Fibroblast of lung (primary cell): ENCODE measurements at places on chromosomes 11 and 22. TPM values are rescaled to one million over a fixed set of nuclear protein-coding genes. Genes with fewer than 3 reads are reported as not detected.

Gene EXPH5
- 1.8 and 11.2 TPM in 2 replicates for total RNA-seq

Gene WNT11
- total RNA-seq = 0.33 and 0.51 TPM in 2 replicates

Gene MS4A4A
- total RNA-seq = not detected in 2 replicates

Gene NXPE1
- not detected in 2 replicates for total RNA-seq

Gene SERHL2
- 3.3 and 4.6 TPM in 2 replicates for total RNA-seq

Gene OTOG
- total RNA-seq = not detected in 2 replicates

Gene MS4A7
- 0.26 TPM in 1 of 2 replicates, not detected in the other for total RNA-seq

Gene PHETA2
- total RNA-seq = 20.0 and 24.9 TPM in 2 replicates

Gene FJX1
- total RNA-seq = 8.7 and 10.4 TPM in 2 replicates

Gene MRGPRX4
- not detected in 2 replicates for total RNA-seq

Gene APOBEC3F
- 6.2 and 7.8 TPM in 2 replicates for total RNA-seq

Gene KDM4E
- not detected in 2 replicates for total RNA-seq

GRCh38 chr11:72232260-72233055 is 7.9 kb downstream of the INPPL1 start:
- DNase-seq = no peak

GRCh38 chr22:47199261-47199978 is 437.0 kb downstream of the TBC1D22A start:
- no peak for DNase-seq

DNA sequence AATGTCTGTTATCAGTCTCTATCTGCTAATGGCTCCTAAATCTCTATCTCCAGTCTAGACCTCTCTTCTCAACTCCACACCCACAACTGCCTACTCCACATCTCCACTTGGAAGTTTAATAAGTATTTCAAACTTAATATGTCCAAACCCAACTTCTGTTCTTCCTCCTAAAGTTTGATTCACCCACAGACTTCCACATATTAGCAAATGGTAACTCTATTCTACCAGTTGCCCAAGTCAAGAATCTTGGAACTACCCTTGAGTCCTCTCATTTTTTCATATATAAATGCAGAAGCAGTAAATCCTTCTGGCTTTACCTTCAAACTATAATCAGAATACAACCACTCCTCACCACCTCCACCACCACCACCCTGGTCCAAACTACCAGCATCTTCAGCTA is 6.7 kb upstream of the JAML start:
- no peak for DNase-seq

- no peak for DNase-seq
Measured at GRCh38 chr11:78140392-78141077, 1.1 kb upstream of the ALG8 start.

- DNase-seq = no peak
Measured at GRCh38 chr22:47297261-47298016, 535.0 kb downstream of the TBC1D22A start.

GRCh38 chr11:3099178-3099577 is 42.0 kb upstream of the CARS1 start:
- no peak for DNase-seq

DNA sequence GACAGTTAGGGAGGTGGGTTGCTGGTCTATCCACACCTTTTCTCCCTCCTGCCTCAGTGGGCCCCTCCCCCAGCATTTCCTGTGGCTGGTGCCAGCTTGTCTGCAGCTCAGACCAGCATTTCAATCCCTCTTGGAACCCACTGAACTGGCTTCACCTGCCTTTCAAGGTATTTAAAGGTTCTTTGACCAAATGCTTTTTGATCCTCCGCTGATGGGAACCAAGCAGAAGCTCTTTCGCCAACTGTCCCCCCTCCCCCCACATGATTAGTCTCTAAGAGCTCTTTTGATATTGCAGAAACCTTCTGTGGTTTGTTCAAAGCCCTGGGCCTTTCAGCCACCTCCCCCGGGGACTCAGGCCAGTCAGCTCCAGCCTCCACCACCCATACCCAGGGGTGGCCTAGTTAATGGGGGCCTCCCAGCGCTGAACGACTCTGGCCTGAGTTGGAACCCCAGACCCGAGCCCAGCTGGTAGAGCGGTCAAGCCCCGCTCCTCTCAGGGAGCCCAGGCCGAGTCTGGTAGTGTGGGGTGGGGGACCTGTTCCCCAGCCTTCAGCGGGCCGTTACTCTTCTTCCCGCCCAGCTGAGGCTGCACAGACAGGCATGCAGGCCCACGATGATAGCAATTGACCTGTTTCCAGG is 6.0 kb upstream of the SYT7 start:
- no peak for DNase-seq

GRCh38 chr11:75349521-75350116 is 1.8 kb downstream of the ARRB1 start:
- DNase-seq = no peak

DNA sequence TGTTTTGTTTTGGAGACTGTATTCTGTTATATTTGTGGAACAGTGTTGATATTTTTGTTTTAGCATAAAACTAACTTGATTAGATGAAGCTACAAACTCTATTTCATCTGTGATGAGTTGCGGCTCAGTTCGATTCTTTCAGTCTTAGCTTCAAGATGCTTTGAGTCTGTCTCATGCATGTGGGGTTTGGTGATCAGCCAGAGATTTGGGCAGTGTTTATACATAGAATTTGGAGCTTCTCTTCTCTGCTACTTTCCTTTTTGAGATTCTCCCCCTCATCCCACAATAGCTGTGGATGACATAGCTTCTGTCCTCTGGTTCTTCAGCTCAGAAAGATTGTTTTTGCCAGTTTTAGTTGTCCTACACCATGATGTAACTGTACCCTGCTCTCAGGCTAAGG is 90.4 kb downstream of the ARHGAP20 start:
- peak; percentile 4 for DNase-seq

- DNase-seq = peak; percentile 65
Measured at GRCh38 chr11:9982796-9983579, 311.0 kb downstream of the SBF2 start.

- no peak for DNase-seq
Measured at GRCh38 chr22:37023743-37024338, 4.3 kb downstream of the MPST start.

DNA sequence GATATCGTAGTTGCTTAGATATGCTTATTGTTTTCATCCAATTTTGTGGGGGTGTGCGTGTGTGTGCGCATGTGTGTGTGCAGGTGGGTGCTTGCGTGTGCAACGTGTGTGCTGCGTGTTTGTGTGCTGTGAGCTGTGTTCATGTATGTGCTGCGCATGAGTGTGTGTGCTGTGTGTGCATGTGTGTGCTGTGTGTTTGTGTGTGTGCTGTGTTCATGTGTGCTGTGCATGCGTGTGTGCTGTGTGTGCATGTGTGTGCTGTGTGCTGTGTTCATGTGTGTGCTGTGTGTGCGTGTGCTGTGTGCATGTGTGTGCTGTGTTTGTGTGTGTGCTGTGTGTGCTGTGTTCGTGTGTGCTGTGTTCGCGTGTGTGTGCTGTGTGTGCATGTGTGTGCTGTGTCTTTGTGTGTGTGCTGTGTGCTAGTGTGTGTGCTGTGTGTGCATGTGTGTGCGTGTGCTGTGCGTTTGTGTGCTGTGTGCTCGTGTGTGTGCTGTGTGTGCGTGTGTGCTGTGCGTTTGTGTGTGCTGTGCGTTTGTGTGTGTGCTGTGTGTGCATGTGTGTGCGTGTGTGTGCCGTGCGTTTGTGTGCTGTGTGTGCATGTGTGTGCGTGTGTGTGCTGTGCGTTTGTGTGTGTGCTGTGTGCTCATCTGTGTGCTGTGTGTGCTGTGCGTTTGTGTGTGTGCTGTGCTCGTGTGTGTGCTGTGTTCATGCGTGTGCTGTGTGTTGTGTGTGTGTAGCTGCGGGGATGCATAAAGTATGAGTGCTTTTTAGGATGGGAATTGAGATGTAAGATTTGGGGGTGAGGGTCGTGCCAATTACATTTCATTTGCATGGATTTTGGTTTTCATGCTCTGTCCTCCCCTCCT is 7.6 kb downstream of the IGF2 start:
- DNase-seq = no peak

DNA sequence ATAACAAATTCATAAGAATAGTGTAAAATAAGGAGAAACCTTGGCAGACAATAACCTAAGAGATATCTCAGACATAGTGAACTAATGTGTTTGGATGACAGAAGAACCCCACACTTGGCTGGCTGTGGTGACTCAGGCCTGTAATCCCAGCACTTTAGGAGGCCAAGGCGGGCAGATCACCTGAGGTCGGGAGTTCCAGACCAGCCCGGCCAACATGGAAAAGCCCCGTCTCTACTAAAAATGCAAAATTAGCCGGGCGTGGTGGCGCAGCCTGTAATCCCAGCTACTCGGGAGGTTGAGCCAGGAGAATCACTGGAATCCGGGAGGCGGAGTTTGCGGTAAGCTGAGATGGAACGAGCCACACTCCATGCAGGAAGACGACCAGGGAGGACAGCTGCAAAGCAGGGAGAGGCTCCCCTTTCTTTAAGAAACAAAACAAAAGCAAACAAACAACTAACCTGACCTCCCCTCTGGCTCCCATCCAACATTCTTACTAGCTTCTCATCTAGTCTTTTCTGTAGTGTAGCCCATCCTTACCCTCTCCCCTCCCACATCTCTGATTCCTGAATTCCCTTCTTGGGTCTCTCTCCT is 84.2 kb downstream of the ZNF280B start:
- no peak for DNase-seq

GRCh38 chr11:823441-824291 is 4.1 kb upstream of the CRACR2B start:
- DNase-seq = no peak

- DNase-seq = peak; percentile 100
Measured at GRCh38 chr11:43920598-43921419, 21.6 kb upstream of the C11orf96 start.

DNA sequence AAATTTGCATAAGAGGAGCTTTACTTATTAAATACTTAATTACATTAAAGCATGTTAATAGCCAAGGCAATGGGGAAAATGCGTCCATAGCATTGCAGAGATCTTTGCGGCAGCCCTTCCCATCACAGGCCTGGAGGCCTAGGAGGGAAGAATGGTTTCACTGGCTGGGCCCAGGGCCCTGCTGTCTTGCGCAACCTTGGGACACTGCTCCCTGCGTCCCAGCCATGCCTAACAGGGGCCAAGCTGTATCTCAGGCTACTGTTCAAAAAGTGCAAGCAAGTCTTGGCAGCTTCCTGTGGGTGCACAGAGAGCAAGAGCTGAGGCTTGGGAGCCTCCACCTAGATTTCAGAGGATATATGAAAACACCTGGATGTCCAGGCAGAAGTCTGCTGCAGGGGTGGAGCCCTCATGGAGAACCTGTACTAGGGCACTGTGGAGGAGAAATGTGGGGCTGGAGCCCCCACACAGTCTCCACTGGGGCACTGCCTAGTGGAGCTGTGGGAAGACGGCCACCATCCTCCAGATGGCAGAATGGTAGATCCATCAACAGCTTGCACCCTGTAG is 46.0 kb downstream of the THAP12 start:
- DNase-seq = no peak

DNA sequence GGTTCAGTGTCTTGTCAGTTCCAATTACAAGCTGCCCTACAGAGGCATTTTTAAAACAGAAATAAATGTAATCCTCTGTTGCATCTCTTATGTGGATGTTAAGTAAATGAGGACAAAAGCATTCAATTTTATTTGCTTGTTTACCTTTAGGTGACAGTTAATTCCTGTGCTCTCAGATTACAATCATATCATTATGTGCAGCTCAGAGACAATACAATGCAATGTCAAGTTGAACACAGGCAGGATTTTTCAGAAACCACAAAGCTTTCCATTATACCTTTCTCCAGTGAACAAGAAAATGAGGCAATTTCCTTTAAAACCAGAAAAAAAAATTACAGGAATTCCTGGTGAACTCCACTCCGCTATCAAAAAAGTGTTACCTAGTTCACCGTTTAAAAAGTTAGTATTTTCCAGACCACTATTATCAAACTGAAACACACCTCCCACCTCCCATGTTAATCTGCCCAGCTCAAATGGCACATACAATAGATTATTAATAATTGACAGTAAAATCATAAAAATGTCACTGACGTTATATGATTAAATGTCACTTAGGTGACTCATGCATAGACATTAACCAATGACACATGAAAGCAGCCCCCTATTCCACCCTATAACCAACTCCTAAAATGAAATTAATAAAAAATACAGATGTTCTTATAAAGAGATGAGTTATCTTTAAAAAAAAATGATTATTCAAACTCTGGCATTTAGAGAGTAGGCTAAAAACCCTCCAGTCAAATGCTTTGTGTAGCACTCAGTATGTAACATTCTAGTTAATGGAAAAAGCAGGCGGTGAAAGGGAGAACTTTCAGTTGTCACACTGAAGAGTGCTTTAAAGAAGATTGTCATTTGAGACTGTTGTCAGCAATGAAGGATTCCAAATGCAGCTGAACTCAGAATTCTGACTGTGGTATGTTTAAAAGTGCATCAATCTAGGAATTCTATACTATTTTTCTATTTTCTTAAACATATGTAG is 98.6 kb downstream of the MUC15 start:
- DNase-seq = no peak

- no peak for DNase-seq
Measured at GRCh38 chr22:24695060-24695459, 79.5 kb downstream of the PIWIL3 start.

DNA sequence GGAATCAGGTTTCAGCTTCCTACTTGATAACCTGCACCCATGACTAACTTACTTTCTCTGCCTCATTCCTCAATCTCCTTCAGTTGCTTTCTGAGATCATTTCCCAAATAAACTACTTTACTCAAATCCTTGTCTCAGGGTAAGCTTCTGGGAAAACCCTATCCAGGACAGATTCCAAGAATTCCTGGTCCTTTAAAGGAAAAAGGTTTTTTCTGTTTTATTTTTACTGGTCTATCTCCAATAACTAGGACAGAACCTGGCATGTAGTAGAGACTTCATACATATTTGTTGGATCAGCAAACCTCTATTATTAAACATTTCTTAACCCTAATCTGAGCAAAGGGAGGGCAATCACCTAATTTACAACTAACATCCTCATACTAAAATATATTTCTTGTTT is 910.5 kb upstream of the CHORDC1 start:
- peak; percentile 76 for DNase-seq

DNA sequence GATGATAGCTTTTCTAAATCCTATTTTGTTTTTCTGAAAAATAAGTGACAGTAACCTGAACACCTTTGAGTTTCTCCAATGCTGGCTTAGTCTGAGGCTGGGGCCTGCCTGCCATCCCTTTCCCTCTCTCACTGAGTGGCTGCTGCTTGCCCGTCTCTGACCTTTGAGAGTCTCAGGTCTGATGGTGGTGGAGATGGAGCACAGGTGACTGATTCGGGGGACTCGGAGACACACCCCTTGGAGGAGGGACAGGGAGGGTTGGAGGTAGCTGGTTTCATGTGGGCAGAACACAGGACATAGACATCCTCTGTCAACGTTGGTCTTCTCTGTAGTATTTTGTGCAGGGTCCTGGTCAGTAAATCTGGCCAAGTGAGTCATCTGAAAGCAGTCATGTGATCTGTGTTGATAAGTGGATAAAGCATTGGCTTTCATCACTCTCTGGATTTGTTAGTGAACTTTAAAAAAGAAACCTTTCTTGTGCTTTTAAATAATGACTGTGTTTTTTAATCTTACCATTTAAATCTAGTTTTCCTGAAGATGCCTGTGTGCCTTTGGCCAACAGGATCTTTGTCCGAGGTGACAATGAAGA is 47.1 kb upstream of the CLDN5 start:
- peak; percentile 40 for DNase-seq

GRCh38 chr11:112630496-112630895 is 330.7 kb upstream of the NCAM1 start:
- DNase-seq = no peak

- DNase-seq = no peak
Measured at GRCh38 chr22:23177197-23177596, 3.1 kb upstream of the BCR start.

- no peak for DNase-seq
Measured at GRCh38 chr22:48356731-48357130, 1470.9 kb downstream of the BRD1 start.
